Left lobe of liver (tissue), 2 donors: ENCODE measurements at places on chromosomes 11 and 22. TPM values are rescaled to one million over a fixed set of nuclear protein-coding genes. Genes with fewer than 3 reads are reported as not detected.

DNA sequence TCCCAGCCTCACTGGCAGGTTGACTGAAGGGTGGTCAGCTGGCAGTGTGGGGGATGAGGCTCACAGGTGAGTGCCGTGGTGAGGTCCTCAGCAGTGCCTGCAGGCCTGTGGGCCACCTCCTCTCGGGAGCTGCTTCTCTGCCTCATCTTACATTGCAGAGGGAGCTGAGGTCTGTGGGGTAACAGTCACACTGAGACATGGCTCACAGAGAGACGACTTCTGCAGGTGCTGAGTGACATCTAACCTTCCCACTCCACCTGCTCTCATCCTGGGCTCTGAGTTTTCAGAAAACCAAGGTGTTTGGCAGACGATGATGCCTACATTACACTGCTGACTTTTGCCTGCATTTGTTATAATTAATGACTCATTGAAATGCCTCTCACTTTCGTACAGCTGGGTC, 8.8 kb upstream of the SLC5A1 start:
- DNase-seq = no peak

GRCh38 chr11:22567759-22568158, 57.9 kb downstream of the FANCF start:
- DNase-seq = no peak

Gene SLC22A12
- total RNA-seq = not detected

Gene OR52B2
- total RNA-seq = 0.38 TPM
